BJ (cell line): ENCODE measurements at places on chromosomes 12 and 14.

GRCh38 chr12:48788524-48788853, 400 bp downstream of the ADCY6 start:
- DNase-seq = no peak

- DNase-seq = no peak
These were observed 14.8 kb upstream of the GABARAPL1 start for GRCh38 chr12:10197879-10198278.

DNA sequence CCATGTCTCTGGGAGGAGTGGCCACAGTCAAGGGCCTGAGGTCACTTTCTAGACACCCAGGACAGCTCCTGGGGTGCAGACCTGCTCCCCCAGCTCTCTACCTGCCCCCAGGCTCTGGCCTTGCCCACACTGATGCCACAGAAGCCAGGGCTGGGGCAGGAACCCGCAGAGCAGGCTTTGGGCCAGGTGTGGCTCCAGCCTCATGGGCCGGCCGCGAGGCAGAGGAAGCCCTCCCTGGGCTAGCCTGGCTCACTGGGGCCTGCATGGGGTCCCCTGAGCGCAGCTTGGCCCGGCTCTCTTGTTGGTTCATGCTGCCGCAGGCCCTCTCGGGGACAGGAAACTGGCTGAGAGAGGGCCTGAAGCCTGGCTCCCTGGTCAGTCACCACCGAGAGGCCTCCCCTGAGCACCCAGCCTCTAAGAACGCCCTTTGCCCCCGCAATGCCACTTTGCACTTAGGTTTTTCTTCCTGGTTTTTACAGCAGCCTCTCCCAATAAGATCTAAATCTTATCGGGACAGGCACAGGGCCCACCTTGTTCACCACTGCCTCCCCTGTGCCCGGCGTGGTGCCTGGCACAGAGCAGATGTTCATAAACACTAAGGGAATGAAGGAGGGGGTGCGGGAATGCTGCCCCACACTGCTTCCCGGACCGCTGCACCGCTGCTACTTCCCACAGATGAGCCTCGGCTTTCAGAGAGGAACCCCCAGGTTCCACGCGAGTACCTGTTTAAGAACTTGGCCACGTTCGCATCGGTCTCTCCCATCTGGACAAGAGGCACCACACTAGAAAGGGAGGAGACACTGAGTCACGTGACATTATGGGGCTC, 14.7 kb downstream of the MMAB start:
- no peak for DNase-seq

GRCh38 chr14:71198687-71199086, 291.4 kb downstream of the PCNX1 start:
- DNase-seq = no peak

GRCh38 chr14:84610086-84610485, 919.9 kb upstream of the FLRT2 start:
- no peak for DNase-seq

- DNase-seq = no peak
These were observed 25.7 kb downstream of the KLRK1 start for GRCh38 chr12:10363914-10364814.

DNA sequence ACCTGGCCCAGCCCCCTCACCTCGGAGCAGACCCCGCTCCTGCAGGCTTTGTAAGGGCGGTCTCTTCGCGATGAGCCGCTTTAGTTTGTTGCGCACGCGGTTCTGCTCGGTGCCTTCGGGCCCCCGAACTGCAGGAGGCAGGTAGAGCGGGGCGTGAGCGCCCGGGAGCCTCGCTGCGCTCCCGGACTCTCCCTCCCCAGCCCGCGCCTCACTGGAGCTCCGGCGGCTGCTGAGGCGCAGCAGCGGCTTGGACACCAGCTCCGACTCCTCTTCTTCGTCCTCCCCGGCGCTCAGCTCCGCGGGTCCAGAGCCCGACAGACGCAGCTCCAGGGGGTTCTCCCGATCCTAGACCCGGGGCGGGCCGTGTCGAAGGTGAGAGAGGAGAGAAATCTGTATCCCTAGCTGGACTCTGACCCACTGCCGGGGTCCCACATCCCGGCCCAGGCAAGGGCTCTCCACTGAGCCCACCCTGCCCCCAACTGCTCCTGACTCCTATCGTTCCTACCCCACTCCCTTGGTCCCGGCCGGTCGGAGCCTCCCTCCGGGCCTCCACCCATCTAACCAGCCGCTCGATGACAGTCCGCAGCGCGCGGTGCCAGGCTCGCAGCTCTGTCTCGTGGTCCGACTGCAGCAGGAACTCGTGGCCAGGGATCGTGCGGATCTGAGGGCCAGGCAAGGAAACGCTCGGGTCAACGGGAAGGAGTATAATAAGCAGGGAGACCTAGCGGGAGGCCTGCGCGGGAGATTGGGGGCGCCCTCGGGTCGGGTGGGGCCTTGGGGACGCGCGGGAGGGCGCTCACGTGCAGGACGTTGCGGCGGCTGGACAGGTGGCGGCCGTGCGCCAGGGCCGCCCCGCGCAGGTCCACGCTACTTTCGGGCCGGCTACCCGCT, 4.2 kb downstream of the ARHGAP9 start:
- no peak for DNase-seq

GRCh38 chr14:24664366-24664765, 30.4 kb upstream of the GZMB start:
- no peak for DNase-seq

- DNase-seq = no peak
These were observed 192.3 kb downstream of the TRHDE start for GRCh38 chr12:72464471-72464870.

DNA sequence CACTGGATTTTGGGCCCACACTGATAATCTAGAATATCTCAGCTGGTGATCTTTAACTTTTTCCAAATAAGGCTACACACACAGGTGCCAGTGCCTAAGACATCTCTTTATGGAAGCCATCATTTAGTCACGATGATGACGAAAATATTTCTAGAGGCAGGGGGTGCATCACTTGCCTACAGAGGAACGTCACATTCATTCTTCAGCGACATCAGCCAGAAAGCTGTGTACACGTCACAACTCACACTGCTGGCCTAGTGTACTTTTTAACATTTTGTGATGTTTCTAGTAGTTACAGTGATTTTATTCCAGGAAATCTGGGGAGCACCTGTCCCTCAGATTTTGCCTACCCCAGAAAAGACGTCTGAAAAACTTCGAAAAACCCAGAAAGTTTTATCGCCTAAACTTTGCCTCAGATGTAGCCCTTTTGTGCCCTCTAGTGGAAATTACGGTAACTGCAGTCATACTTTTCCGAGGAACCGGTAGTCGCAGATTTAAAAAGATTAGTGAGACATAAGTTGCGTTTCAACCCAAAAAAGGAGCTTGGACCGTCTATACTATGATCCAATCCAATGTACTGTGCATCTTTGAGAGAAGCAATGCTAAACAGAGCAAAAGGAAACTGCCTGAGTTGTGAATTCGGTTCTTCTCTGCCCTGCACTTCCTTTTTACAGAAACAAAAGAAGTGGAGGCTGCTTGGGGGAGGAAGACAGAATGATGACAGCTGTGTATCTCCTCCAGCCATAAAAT, 64.3 kb upstream of the STON2 start:
- peak; percentile 19 for DNase-seq

DNA sequence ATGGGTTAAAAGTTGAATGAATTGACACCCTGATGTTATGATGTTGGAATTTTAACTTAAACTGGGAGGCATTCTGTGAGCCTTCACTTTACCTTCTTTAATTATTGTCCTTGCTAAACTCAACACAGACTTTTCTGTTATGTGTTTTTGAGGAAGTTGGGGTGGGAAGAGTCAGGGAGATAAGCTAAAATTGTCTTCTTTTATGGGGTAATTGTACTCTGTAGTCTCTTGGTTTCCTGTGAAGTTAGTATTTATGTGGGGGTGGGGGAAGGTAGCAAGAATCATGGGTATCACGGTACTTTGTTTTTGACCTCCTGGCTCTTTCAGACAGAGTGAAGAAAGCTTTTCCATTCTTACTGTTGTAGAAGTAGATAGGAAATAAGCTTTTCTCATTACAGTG, 32.9 kb downstream of the RAB21 start:
- no peak for DNase-seq

- DNase-seq = no peak
These were observed 94.7 kb downstream of the TMTC2 start for GRCh38 chr12:82781309-82781997.

DNA sequence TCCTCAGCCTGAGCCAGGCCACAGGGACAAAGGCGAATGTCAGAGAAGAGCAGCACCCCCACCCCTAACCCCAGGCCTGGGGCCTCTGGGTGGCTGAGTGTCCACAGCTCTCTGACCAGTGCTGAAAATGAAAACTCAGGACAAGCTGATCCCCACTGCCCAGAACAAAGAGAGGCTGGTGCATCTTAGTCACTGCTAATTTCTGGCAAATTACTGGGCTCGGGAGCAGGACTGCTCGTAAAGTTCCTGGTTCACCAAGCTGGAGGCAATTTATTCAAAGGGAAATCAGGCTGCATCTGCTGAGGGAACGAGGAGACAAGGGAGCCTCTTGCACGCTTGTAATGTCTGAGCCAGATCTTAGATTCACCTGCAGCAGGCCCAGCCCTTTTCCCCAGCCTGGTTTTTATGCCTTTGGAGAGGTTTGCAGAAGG, 43.2 kb downstream of the CALM1 start:
- DNase-seq = peak; percentile 12

- DNase-seq = no peak
These were observed 15.8 kb upstream of the NINJ2 start for GRCh38 chr12:678747-679712.

GRCh38 chr14:28407996-28408395, 358.6 kb upstream of the FOXG1 start:
- no peak for DNase-seq

DNA sequence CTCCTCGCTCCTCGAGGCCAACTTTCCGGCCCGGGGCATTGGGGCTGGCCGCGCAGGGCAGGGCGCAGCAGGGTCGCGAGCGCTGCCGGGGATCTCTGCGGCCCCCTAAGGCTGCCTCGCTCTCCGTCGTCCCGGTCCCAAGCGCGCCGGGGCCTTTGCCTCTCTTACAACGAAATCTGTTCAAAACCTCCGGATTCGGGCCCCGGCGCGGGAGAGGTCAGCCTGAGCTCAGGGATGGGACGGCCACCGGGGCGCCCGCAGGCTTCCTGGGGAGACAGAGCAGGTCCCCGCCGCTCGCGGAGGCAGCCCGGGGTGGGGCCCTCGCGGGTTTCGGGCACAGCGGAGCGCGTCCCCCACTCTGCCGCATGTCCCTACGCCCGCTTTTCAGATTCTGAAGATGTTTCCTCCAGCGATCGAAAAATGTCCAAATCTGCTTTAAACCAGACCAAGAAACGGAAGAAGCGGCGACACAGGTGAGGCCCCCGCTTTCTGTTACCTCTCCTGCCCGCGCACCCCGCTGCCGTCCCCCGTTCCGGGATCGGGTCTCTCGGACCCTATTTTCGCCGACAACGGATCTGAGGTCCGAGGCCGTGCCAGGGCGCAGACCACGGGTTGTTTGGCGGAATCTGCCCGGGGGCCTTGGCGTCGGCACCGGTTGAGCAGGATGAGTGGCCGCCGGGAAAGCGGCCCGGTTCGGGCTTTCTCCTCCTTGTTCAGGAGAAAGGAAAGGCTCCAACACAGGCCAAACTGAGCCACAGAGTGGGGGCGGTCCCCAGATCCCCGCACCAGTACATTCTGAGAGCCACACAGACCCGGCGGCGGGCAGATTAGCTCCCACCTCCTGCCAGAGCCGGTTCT, 1.8 kb downstream of the VSX2 start:
- no peak for DNase-seq

- no peak for DNase-seq
These were observed 99.1 kb upstream of the SLCO1C1 start for GRCh38 chr12:20596061-20596460.

GRCh38 chr12:27578689-27579372, 54.8 kb downstream of the PPFIBP1 start:
- DNase-seq = no peak
